KG1 (cell line): ENCODE measurements at places on chromosomes 2 and 18.

DNA sequence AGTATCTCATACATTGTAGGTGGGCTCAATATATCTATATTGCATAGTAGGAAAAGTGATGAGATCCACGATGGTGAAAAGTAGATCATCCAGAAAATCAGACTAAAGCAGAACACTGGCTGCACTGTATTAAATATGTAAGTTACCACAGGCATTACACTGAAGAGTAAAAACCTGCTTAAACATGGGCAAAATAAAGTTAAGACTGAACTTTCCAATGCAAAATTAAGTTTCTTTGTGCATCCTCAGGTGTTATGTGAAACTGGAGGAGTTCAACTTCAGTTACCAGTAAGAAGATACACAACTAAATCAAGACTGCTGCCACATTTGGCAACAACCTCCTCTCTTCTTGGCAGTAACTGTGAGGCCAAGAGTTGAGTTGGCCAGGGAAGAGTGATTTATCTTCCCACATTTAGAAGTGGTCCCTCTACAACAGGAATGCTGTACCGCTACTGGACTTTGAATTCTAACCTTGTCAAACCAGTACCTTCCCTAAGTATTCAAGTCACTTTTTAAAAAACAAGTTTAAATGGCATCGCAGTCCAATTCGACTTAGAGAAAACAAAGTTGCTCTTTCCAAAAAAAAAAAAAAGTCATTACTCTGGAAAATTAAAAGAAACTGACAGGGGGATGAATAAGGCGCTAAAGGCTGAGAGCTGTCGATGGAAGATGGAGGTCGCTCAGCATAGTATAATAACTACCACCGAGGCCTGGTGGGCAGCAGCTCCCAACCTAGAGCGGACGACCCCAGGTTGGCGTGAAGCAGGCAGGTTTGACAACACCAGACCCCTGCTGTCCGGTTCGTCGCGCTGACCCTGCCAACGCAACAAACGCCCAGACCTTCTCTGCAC lies 1.1 kb downstream of the MAP4K3 start:
- DNase-seq, result no peak

DNA sequence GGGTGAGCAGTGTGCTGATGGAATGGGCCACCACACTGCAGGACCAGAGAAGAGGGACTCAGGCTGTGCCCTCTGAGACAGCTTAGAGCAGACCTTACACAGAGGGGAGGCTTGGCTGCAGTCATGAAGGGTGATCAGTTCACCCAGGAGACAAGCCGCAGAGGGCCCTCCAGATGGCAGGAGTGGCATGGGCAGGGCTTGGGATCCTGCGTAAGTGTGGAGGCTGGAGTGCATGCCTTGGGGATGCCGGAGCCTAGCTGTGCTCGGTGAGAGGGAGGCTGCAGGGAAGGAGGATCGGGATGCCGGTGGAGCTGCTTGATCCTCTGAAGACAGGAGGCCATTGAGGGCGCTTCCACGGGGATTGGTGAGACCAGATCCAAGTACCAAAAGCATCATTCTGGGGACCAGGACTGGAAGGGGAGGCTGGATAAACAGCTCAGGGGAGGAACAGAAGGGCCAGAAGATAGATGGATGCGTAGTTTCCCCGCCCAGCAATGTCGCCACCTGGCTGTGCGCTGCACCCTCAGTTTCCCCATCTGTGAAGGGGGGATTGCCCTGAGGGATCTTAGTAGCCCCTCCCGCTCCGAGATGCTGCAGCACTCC lies 163.4 kb downstream of the INHBB start:
- DNase-seq, result no peak

GRCh38 chr18:64806691-64807090 lies 657.8 kb upstream of the LINC00305 start:
- no peak for DNase-seq

- no peak for DNase-seq
Observed at GRCh38 chr2:72619626-72620025, 206.2 kb downstream of the EXOC6B start.

DNA sequence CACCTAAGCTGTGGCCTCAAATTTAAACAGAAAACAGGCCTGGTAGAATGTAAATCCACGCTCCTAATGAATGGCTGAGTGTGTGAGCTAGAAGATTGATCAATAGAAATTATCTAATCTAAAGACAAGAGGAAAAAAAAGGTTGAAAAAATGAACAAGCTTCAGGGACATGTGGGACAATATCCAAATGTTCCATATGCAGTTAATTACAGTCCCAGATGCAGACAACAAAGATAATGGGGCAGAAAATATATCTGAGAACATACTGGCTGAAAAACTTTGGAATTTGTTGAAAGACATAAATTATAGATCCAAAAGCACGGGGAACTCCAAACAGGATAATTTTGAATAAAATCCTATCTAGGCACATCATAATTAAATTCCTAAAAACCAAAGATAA lies 186.7 kb upstream of the SIX2 start:
- no peak for DNase-seq

- DNase-seq, result no peak
Observed at GRCh38 chr2:1634681-1635341, 109.5 kb downstream of the PXDN start.

DNA sequence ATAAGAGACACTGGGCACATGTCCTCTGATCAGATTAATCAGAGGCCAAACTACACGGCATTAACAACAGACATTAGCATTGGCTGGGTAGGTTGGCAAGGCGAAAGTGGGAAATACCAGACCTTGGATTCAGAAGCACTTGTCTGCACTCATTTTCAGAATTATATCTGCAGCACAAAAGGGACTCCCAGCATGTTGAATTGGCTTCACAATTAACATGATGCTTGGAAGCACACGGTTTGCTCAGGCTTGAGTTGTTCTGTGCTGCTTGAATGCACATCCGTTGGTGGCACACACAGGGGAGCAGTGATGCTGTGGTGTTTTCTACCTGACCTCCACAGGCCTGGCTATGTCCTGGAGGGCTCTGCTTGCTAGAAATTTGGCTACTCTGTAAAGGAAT lies 83.9 kb downstream of the ACTR3 start:
- DNase-seq, result no peak

DNA sequence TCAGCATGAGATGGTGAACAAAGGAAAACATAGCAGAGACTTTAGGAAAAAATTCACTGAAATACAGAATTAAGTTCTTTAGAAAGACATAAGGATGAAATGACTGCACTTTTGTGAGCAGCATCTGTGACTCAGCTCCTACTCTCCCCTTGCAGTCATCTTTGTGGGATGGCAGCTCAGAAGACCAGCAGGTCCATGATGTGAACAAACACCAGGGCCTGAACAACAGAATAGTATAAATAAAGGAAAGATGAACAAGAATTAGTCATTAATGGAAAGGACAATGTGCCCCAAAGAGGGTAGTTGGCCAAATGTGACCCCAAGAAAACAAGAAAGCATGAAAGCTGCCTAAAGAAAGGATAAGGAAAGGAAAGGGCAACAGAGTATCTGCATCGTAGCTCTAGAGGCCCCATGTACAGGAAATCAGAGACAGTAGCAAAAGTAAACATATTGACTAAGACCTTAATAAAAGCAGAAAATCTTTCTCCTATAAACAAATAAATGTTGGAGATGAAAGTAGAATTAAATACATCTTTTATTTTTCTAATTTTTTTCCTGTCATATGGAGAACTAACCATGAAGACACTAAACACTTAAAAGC lies 318.0 kb downstream of the ZEB2 start:
- no peak for DNase-seq

- DNase-seq, result no peak
Observed at GRCh38 chr2:43121580-43122314, 104.7 kb downstream of the ZFP36L2 start.
